Activated CD4-positive, alpha-beta T cell treated with anti-CD3 and anti-CD28 coated beads, Interleukin-2, amount 50 U/mL, for 16 hours (primary cell): ENCODE measurements at places on chromosomes 3 and 15.
A peak's percentile ranks its signal among the peaks of the same experiment; 100 is the strongest.

- DNase-seq, result no peak
Measured at GRCh38 chr3:58358808-58359207, 26.1 kb downstream of the PXK start.

GRCh38 chr3:106008766-106009165, 140.0 kb upstream of the CBLB start:
- no peak for DNase-seq

DNA sequence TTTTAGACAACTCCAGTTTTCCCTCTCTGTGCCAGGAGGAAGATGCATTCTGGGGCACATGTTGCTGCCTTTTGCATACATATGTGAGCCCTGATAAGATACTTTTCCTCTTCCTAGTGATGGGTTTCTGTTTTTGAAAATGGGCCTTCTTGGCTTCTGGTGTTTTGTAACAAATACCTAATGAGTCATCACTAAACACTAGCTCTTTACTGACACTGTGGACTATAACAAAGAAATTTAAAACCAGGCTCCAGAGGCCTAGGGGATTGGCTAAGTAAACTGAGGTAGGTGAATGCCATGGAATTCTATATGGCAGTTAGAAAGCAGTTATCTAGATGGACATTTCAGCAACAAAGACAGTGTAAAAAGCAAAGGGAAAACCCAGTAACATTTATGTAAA, 93.4 kb upstream of the NR2E3 start:
- no peak for DNase-seq

- DNase-seq, result no peak
Measured at GRCh38 chr15:38650936-38651327, 86.3 kb upstream of the RASGRP1 start.

DNA sequence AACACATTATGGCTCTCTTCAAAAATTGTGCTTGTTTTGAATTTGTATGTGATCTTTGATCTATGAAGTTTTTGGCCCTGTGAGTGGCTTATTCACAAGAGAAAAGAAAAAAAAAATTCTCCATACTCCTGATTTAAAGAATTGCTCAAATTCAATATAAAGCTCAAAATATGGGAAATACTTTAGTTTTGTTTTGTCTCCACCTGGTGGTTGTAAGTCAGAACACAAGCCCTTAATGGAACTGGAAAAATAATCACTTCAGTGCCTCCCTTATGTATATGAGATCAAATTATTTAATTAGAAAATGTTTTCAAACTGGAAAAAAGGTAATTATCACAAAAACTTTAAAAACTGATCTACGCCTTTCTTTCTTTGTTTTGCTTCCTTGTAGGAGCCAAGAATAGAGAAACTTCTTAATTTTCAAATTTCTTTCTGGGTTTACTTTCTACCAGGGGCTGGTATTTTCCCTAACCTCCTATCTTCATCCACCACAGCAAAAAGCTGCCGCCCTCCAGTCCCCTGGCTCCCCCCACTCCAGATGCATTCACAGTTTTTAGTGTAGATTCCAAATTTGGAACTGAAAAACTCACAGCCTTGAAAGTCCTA, 50.6 kb downstream of the SERP1 start:
- DNase-seq, result peak; percentile 45

DNA sequence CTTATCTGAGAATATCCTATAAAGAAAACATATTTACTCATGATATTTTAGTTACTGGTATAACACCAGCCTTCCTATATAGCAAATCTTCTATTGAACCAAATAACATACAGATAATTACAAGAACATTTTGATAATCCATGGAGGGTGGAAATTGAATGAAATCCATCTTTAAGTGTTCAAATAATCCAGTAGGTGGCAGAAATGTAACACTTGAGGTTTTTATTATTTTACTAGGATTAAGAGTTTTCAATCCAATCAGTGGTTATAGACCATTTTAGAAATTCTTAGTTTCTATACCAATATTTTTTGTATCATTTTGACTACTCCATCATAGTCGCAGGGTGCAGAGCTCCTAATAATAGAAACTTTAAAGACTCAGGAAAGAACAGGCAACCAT, 101.9 kb upstream of the KCNH8 start:
- no peak for DNase-seq

DNA sequence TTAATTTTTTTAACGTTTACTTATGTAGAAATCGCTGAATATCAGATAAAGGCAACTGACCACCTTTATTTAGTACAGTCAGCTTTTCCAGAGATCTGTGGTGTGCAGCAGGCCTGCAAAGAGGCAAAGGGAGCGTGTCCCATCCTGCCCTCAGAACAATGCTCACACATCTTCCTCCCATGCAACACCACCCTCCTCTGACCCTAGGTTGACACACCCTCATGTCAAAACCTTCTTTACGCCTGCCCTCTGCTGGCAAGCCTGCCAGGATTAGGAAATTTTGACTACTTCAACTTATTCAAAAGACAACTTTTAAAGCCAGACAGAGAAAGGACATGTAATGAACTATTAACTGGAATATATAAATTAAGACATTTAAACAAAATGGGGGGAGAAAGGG, 513.7 kb downstream of the FOXP1 start:
- peak; percentile 76 for DNase-seq

GRCh38 chr3:76122007-76122406, 336.7 kb upstream of the ZNF717 start:
- DNase-seq, result no peak

GRCh38 chr15:83947156-83947555, 288.4 kb upstream of the GOLGA6L4 start:
- no peak for DNase-seq

GRCh38 chr3:158739078-158739477, 6.8 kb upstream of the RARRES1 start:
- DNase-seq, result no peak

- DNase-seq, result no peak
Measured at GRCh38 chr3:183898028-183898431, 13.3 kb upstream of the PARL start.
